Activated CD8-positive, alpha-beta memory T cell treated with anti-CD3 and anti-CD28 coated beads for 48 hours (primary cell): ENCODE measurements at places on chromosomes 2 and 18.

GRCh38 chr2:207091176-207091575 is 74.6 kb downstream of the KLF7 start:
- DNase-seq = no peak

GRCh38 chr2:18242716-18243115 is 317.7 kb downstream of the RDH14 start:
- DNase-seq = no peak

DNA sequence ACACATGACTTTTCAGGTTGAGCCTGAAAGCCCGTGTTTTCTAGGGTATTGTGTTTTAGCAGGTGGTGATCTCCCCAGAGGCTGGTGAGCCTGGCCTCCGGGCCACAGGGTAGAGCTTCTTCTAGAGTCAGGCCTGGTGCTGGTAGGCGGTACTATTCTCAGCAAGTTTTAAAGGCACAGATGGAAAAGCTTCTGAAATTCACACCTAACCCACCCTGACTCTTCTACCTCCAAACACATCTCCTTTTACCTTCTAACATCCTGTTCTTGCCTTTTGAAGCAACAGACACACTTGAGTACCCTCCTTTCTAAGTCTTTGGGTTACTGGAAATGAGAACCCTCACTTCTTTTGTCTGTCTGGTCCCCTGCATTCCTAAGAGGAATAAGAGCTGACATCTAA is 191.1 kb downstream of the SETBP1 start:
- no peak for DNase-seq

- DNase-seq = no peak
Observed at GRCh38 chr2:56287508-56287907, 103.7 kb downstream of the CCDC85A start.

GRCh38 chr2:121860033-121860757 is 104.7 kb downstream of the TSN start:
- no peak for DNase-seq

- DNase-seq = no peak
Observed at GRCh38 chr2:224753743-224754540, 37.8 kb upstream of the CCDC195 start.

GRCh38 chr2:157782057-157782845 is 93.9 kb downstream of the ACVR1 start:
- no peak for DNase-seq

DNA sequence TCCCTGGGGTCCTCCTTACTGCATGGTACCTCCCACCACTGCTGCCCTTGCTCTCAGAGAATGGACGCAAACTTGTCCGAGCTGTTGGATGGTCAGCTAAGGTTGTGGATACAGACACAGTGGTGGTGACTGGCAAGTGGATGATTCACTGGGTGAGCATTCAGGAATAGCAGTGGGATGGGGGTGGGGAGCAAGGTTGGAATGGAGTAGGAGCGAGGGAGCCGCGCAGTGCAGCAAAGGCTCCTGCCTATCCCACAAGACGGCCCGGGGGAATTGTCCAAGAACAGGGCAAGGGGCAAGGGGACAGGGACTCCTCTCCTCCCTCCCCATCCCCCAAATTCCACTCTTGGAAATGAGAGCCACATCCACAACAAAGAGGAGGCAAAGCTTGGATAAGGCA is 102.2 kb downstream of the PIEZO2 start:
- DNase-seq = no peak

DNA sequence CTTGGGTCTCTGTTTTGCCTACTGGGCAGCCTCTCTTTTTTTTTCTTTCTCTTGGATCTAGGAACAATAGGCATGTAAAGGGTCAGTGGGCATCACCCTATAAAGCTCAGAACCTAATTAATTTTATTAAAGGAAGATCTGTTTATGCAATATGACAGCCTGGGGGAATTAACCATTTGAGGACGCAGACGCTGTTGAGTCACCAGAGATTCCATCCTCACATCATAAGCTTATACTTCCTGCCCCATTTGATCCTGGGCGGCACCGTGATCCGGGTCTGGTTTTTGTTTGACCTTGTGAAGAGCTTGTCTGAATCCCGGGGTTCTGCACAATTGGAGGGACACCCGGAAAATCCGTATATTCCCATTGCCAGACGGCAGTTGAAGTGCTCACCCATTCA is 16.8 kb upstream of the BCL11A start:
- DNase-seq = no peak

GRCh38 chr2:219158586-219158985 is 2.0 kb downstream of the NHEJ1 start:
- DNase-seq = no peak

DNA sequence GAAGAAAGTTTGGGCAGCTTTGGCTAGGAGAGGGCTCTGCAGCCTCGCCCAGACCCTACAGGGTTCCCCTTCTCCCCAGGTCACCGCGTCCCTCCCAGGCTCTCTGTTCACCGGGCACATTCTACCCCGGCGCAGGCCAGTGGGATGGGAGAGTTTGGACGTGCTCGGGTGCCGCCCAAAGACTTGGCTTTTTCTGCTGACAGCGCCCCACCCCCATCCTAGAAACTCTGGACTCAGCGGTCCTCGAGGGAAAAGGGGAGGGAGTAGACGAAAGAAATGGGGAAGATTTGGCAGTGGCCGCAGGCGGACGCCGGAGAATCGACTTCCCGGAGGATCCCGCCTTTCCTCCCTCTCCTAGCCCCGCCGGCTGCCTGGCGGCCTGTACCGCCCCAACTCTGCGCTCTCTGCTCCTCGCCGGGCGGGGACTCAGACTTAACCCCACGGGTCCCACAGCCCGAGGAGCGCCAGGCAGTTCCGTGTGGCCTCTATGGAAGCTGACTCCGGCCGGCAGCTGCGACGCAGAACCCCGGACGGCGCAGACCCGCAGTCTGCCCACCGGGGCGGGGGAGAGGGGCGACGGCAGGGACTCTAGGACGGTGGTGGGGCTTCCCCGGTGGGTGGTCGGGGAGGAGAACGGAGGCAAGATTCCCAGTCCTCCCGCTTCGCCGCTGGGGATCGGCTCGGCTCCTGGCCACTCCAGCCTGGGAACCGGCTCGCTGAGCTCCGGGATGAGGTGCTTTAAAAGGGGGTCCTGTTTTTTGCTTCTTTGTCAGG is 863 bp upstream of the SIX2 start:
- no peak for DNase-seq

DNA sequence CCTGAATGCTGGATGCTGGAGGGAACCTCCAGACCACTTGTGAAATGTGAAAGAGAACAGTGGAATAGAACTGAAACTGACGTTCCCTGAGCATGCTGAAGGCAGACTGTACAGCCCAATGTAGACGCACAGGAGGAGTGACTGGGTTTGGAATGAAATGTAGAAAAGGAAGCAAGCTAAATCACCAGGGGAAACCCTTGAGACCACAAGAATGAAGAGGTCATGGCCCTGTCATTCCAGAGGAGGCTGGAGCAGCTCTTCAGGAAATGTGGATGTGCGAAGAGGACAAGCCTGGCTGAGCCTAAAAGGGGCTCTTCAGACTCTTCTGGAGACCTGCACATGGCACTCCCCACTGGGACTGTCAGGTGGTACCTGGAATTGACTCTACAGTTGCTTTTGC is 118.5 kb upstream of the ALPP start:
- no peak for DNase-seq

GRCh38 chr2:58101500-58101899 is 54.9 kb downstream of the VRK2 start:
- DNase-seq = no peak

DNA sequence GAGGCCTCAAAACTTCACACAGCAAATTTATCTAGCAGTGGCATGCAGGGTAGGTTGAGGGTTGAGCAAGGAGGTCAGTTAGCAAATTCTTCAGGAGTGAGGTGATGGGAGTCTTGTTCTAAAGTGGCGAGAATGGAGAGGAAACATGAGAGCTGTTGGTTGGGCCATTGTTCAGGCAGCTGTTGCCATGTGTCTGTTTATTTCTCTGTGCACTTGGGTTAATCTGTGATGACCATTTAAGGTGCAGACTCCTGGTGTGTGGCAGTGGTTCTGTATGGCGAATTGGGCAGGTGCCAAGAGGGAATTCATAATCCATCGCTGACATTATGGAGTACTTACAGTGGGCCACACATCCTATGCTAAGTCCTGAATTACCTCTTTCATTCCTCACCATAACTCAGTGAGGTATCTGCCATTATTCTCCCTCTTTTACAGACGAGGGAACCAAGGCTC is 30.4 kb downstream of the TMEM178A start:
- no peak for DNase-seq

DNA sequence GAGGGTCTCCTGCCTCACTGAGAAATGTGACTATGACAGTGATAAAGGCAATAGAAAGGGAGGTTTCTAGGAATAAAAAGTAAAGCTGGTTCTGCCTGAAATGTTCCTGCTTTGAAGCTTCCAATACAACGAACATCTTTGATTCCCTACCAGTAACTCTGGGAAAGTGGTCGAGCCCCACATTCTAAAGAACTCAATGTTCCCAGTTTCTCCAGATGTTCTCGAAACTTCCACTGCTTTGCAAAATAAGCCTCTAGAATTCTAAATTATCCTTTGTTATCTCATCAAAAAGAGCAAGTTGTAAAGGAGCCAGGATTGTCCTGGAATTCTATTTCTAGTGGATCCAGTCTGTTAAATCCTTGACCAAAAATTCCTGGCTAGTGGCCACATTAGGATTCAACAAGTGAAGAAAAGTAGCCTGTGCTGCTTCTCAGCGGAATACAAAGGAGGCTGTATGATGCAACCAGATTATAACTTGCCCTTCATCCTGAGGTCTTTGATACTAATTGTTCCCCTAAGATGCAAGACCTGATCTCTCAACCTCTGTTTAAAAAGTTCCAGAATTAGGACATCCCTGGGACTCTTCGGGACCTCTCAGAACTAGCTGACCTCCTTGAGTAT is 8.4 kb downstream of the SCN7A start:
- no peak for DNase-seq

- no peak for DNase-seq
Observed at GRCh38 chr2:24908461-24908901, 11.6 kb downstream of the ADCY3 start.

DNA sequence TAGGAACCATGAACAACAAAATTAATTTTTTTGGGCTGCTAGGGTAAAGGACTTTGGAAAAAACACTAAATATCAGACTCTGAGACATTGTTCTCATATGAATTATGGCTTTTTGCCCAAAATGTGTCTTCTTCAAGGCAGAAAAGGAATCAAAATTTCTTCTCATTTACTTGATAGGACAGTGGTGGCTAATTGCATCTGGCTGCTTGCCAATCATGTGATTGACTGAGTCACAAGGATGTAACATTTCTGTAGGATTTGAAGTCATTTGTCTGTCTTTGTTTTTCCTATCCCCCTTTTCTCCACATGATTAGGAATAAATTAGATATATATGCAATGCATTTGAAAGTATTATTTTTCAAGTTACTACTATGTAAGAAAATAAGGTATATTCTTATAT is 130.2 kb downstream of the SLC4A10 start:
- no peak for DNase-seq

DNA sequence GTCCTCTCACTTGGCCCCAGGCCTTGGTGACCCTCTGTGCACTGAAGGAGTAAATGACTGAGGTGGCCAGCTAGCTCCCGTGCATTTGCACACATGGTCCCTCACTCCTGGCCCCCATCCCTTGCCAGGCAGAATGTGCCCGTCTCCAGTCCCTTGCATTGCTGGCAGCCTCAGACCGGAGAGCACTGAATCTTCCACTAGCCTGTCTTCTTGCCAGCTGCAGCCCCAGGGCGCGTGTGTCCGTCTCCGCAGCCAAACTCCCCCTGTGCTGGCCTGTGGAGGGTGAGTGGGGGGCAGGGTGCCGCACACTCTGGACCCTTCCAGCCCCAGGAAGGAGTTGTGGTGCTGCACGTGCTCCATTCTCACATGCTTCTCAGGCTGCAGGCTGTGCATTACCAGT is 35.9 kb downstream of the INPP4A start:
- no peak for DNase-seq

DNA sequence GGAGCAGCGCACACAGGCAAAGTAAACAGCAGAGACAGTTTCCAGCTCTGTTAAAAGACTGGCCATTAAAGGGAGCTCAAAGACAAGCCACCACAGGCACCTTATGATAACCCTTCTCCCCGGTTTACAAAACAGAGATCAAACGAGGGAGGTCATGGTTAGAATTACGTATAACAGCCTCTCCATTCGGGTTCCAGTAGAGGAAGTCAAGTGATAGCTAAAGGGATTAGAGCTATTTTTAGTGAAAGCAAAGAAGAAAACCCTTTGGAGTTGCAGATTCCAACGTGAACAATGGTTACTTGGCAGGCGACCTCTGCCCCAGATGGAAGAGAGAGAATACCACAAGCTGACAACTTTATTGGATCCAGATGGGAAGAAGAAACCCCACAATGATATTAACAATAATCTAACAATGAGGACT is 31.2 kb upstream of the EDAR start:
- no peak for DNase-seq

GRCh38 chr2:238569507-238570195 is 142.9 kb downstream of the ASB1 start:
- DNase-seq = no peak

DNA sequence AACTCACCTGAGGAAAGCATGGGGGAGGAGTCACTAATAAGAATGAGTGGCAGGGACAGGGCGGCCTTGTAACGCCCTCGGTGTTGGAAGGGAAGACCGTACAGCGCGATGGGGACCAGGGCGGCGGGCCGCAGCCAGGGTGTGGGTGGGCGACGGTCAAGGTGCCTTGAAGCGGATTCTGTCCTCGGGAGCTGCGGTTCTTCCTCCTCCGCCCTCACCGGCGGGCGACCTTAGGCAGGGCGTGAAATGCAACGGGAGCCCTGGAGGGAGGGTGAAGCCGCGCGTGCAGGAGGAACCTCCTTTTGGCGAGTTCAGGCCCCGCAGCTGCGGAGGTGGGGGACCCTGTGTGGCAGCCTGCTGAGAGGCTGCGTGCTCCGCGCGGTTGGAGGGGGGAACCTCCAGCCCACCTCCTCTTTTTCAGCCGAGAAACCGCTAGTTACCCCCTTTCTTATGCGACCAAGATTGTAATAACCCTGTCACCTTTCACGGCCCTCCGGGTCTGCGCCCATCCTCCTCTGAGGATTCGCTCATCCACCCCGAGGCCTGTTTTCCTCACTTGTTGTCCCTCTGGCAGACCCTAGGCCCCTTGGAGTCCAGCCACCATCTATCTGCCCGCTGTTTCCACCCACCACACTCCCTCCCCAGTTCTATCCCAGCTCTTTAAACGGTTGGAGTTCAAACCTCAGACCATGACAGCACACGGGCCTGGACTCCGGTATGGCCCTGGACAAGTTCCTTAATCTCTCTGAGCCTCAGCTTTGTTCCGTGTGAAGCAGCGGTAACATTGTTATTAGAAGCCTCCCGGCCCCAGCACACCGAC is 823 bp upstream of the RNU2-63P start:
- no peak for DNase-seq

DNA sequence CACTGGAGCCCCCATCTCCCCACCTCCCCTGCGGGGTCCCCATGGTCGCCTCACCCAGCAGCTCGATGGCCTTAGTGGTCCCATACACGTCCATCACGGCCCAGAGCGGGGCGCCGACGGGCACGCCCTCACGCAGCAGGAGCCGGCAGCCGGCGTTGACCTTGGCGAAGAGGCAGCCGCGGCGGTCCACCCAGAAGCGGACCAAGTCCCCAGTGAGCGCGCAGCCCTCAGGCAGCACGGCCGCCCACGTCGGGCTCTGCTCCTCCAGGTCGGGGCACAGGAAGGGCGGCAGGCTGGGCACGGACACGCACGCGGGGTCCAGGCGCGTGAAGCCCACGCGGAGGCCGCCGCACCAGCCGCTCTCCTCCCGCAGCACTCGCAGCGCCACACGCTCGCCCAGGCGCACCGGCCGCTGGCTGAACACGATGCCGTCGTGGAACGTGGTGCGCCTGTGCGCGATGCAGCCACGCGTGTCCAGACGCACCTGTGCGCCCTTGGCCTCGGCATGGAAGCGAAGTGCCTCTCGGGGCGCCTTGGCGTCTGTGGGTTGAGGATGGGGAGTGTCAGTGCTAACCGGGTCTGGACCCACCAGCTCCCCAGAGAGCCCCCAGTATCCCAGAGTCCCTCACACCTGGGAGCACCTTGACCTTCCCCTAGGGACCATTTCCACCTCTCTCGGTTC is 4.6 kb downstream of the NEURL3 start:
- no peak for DNase-seq
